Endothelial cell (in vitro differentiated cells): ENCODE measurements at places on chromosomes 2 and 18. TPM values are rescaled to one million over a fixed set of nuclear protein-coding genes. Genes with fewer than 3 reads are reported as not detected.

- DNase-seq: no peak
These were observed 1.2 kb downstream of the WNT10A start for GRCh38 chr2:218881744-218882460.

GRCh38 chr18:45715212-45715780, 8.7 kb upstream of the SLC14A1 start:
- DNase-seq: no peak

GRCh38 chr18:70273021-70273420, 15.8 kb upstream of the SOCS6 start:
- no peak for DNase-seq

DNA sequence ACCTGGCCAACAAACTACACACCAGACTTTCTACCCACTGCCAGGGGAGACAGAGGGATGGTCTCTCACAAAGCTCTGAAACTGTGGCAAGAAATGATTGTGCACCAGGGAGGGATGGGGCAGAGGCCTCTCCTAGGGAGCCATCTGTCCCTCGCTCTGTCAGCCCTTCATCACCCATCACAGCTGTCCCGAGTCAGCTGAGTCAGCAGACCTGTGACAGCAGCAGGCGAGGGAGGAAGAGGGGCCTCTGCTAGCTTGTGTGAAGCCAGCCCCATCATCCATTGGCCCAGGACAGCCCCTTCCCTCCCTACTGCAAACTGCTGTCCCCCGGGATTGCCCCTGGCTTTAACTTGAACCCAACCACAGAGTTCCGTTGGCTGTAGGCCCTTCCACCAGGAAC, 5.0 kb downstream of the SH2D6 start:
- DNase-seq: no peak

DNA sequence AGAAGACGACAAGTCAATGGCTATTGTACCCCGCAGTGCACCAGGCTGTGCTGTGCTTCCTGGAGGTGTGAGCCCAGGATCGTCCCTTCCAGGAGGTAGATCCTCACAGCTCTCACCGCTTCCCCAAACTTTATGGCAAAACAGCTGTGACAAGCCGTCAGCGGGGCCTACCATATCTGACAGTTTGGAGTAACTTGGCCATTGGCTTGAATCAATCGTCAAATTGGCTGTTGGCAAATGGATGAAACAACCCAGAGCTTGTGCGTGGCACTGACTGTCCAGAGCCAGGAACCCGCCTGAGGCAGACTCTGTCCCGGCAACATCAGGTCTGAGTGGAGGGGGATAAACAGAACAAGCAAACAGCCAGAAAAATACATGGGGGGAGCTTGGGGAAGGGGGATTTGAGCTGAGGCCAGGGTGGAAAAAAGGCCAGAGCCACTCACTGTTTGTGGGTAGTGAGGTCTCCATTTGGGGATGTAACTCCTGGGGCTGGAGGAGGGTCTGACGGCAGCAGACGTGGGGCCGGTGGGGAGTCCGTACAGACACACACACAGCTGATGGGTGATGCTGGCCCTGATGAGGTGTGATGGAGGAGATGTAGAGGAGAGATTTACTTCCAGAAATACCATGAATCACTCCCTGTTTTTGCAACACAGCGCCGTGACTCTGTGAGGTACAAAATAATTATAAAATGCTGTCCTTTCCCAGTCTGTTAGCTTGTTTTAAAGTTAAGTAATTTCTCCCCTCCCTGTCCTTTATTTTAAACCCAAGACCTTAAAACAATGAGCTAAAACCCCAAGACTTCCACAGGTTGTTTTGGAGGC, 174.8 kb downstream of the TWIST2 start:
- no peak for DNase-seq

GRCh38 chr18:27094621-27095020, 90.5 kb downstream of the CHST9 start:
- DNase-seq: no peak

DNA sequence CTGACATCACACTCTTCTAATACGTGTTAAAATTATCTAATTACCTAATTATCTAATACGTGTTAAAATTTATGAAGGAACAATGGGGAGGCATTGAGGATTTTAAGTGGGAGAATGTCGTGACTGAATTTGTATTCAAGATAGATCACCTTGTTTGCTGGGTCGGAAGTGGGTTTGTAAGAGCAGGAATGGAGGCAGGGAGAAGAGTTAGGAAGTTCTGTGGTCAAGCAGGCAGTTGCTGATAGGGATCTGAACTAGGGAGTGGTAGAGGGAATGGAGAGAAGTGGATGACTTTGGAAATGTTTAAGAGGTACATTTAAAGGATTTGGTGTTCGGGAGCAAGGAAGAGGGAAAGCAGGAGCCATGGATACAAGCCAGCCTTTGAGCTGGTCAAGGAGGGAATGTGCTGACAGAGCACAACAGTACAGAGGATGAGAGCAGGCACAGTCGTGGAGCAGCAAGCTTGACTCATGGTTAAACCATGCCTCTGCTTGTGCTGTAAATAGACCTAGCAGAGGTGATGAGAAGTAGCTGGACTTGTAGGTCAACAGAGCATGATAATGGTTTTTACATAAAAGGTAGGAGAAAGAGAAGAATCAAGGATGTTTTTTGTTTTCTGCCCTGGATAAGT, 16.2 kb downstream of the IL18RAP start:
- DNase-seq: no peak

GRCh38 chr2:3344897-3345296, 32.7 kb downstream of the EIPR1 start:
- DNase-seq: no peak

DNA sequence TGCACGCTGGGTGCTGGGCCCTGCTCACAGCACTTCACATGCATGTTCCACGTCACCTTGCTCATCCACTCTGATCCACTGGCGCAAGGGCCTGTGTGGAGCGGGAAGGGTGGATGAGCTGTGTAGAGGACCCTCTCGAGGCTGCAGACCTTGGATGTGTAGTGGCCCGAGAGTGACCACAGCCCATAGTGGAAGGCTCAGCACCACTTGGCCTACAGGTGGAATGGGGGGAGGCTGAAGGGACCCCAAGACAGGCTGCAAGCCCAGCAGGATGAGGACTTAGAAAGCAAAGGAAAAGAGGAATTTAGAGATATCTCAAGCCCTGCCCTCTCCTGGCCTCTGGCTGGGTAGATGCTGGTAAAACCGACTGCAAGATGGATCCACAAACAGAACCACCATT, 175.9 kb upstream of the COPS8 start:
- DNase-seq: no peak

DNA sequence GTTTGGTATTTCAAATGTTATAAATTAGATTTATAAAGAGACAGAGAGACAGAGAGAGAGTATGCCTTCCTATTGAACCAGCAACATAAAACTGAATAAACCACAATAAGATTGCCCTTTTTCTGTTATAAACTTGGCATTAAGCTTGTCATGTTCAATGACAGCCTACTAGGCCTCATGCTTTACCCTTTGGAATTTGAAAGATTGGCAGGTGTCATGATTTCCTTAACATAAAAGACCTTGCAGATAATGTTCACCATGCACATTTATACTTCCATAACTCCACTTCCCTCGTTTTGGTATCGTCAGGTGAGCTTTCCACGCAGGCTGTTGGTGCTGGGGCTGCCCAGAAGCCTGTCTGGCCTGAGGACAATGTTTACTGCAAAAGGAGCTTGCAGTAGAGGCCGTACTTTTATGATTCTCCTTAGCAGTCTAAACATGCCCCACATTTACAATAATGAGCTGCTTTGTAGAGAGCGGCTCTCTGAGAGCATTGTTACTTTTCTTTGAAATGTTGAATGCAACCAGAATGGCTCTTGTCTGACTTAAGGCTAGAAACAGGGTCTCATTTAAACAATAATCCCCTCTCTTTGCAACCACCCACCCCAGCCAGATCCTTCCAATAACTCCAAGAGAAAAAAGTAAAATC, 379.1 kb upstream of the ATP5MC3 start:
- DNase-seq: no peak

GRCh38 chr2:241451840-241452506, 56.4 kb downstream of the STK25 start:
- DNase-seq: no peak

DNA sequence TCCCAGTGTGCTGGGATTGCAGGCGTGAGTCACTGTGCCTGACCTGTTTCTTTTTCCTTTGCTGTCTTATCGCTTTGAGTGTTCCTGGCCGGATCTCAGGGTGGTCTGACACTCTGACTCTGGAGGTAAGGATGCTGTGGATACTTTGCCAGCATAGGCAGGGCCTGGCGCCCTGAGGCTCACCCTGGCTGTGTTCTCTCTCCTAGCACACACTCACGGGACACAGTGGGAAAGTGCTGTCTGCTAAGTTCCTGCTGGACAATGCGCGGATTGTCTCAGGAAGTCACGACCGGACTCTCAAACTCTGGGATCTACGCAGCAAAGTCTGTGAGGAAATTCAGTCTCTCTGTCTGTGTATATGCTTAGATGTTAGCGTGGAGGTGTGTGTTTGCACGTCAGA, 18.0 kb upstream of the SAG start:
- DNase-seq: no peak

- no peak for DNase-seq
These were observed 46.3 kb downstream of the PTPN2 start for GRCh38 chr18:12837747-12838146.

GRCh38 chr2:189709501-189710221, 35.2 kb downstream of the ANKAR start:
- no peak for DNase-seq

DNA sequence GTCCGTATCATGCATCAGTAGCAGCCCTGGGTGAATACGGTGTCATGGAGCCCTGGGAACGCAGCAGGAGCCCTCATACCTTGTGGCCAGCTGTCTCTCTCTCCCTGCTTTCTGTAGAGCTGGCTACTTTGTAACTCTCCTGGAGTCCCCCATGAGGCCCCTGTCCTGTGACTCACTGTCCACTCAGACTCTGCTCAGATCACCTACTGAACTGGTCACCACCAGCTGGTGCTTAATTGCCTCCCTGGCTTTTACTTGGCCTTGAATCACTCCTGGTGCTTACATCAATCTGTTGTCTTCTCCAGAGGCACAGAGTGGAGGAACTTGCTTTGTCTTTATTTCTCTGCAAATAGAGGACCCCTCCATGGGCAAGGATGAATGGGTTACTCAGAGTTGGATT, 172.7 kb downstream of the HRH4 start:
- no peak for DNase-seq

DNA sequence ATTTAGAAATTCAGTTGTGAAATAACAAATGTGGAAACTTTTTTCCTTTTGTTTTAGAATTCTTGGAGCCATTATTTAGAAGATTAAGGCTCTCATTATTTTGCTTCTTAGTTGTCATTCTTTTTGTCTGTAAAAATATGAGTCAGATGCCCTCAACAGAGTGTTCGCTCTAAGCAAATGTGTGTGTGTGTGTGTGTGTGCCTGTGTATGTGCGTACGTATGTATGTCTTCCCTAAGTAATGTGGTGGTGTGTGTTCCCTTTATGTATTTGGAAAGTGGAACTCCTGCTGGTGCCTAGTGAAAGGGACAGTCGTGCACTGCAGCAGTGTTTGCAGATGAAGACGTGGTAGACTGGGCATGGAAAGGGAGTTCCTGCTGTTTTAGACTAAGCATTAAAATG, 27.5 kb downstream of the ZNF407 start:
- DNase-seq: no peak

GRCh38 chr2:181441670-181442069, 15.5 kb upstream of the ITGA4 start:
- DNase-seq: no peak

DNA sequence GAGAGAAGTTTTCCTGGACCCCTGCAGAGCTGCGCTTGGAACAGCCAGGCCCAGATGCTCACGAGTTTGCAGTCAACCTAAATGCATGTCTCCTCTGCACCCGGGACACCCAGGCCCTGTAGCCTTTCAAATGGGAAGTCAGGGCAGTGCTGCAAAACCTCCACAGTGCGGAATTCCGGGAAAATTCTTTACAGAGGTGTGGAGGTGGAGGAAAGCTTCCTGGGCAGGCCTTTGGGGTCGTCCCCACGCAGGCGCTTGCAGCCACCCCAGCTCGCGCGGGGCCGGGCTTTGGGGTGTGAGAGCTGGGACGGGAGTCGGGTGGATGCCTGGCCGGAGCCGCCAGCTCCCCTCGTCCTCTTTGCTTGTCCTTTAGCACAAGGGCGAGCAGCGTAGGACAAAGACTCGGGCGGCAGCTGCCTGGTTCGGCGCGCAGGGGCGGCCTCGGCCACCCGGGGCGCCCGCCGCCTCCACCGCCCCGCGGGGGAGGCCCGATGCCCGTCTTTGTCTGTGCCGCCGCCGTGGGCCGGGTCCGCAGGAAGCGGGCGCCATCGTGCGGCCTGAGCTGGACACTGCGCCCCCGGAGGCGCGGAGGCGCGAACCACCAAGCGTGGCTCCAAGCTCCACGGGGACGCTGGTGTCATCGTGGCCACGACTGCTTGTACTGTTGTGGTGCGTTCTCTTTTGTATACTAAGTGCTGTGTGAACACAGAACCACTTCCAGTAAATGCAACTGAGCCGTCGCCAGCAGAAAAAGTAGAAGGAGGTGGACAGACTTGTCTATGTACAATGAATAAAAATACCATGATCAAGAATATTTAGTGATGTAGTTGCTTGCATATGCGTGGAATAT, 28.2 kb upstream of the BCL11A start:
- DNase-seq: peak; percentile 89

GRCh38 chr18:6382963-6383362, 31.7 kb downstream of the L3MBTL4 start:
- no peak for DNase-seq

DNA sequence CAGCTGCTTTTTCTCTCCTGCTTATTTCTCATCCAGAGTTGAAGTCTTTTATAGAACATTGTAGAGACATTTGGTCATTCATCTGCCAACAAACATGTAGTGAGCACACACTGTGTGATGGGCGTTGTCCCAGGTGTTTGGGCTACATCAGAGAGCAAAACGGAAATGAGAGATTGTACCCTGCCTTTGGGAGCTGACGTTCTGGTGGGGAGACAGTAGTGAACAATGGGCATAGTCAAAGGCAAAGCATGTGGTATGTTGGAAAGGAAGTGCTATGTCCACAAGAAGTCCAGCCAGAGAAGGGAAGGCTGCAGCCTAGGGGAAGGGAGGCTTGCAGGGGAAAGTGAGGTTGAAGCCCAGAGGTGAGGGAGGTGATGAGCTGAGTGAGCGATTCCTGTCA, 78.1 kb downstream of the PIEZO2 start:
- DNase-seq: no peak

The C2orf80 gene
- total RNA-seq: not detected

The EDAR gene
- total RNA-seq: not detected

The KIF1A gene
- 52.2 TPM for total RNA-seq

The MEP1B gene
- total RNA-seq: 0.15 TPM

The PASK gene
- 39.7 TPM for total RNA-seq

The RGPD8 gene
- 11.8 TPM for total RNA-seq

The PROKR1 gene
- 0.38 TPM for total RNA-seq

The ACVR1C gene
- 0.10 TPM for total RNA-seq
